ENCODE measurements at places on chromosomes 3 and 15. TPM values are rescaled to one million over a fixed set of nuclear protein-coding genes. Genes with fewer than 3 reads are reported as not detected.
A peak's percentile ranks its signal among the peaks of the same experiment; 100 is the strongest.

DNA sequence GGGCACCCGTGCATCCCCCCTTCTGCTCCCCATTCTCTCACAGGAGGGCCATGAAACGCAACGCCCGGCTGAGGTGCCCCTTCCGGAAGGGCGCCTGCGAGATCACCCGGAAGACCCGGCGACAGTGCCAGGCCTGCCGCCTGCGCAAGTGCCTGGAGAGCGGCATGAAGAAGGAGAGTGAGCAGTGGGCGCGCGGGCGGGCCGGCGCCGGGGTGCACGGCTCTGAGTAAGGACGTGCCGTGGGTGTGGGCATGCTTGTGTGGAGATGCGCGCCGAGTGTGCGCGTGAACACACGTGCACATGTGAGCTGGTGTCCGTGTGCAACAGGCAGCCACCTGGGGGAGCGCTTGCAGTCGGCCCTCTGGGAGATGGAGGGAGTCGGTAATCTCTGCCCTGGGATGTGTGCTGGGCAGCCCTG lies 28.1 kb downstream of the NR1I2 start:
- no peak for DNase-seq

- no peak for DNase-seq
Observed at GRCh38 chr15:70099967-70100473, 2.3 kb upstream of the TLE3 start.

DNA sequence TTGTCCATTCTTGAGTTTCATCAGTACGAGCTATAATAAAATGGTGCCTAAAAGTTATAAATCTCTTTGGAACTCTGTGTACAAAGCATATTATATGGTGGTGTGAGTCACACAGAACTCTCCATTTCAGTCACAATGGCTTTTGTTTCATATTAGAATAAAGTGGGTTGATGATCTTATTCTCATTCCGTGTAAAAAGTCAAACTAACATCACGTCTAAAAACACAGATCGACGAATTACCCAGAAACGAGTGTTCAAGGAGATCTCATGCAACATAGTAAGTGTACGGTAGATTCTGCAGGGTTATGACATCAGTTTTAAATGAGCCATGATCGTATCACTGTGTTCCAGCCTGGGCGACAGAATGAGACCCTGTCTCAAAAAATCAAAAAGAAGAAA lies 122.4 kb downstream of the FOXP1 start:
- no peak for DNase-seq

GRCh38 chr15:85003593-85004312 lies 22.1 kb downstream of the PDE8A start:
- no peak for DNase-seq

- peak; percentile 94 for DNase-seq
Observed at GRCh38 chr15:77024273-77025082, 29.6 kb downstream of the PSTPIP1 start.

DNA sequence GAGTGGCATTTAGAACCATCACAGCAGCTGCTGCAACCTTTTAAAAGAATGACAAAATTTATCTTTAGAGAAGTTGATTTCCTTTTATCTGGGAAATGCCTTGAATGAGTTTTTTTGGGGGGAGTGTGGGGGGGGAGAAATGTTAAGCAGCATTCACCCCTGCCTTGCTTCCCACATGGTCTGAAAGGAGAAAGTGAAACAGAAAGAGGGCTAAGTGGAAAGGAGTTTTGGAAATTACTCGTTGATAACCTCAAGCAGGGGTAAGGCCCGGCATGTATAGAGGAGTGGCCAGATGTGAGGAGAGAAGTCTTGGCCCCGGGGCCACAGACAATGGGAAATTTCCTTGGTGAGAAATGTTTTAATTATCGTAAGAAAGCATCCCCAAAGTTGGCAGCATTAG lies 23.5 kb downstream of the B3GALNT1 start:
- no peak for DNase-seq

DNA sequence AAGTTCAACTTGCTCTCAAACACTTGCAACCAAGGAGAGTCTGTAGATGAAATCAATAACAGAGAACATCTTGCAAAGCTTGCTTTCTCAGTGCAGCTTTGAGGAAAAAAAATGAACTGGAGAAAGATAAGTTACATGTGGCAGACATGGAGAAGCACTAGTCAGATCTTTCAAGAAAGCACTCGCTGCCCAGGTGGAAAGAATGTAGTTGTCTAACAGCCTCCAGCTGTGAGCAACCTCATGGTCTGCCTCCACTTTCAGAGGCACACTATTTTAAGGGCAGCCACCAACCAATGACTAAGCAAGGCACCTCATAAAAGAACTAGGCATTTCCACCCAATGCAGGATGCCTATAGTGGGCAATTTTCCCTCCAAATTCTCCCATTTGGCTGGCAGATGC lies 125.4 kb upstream of the CPNE4 start:
- no peak for DNase-seq

- no peak for DNase-seq
Observed at GRCh38 chr3:141336672-141337522, 31.4 kb upstream of the ZBTB38 start.

DNA sequence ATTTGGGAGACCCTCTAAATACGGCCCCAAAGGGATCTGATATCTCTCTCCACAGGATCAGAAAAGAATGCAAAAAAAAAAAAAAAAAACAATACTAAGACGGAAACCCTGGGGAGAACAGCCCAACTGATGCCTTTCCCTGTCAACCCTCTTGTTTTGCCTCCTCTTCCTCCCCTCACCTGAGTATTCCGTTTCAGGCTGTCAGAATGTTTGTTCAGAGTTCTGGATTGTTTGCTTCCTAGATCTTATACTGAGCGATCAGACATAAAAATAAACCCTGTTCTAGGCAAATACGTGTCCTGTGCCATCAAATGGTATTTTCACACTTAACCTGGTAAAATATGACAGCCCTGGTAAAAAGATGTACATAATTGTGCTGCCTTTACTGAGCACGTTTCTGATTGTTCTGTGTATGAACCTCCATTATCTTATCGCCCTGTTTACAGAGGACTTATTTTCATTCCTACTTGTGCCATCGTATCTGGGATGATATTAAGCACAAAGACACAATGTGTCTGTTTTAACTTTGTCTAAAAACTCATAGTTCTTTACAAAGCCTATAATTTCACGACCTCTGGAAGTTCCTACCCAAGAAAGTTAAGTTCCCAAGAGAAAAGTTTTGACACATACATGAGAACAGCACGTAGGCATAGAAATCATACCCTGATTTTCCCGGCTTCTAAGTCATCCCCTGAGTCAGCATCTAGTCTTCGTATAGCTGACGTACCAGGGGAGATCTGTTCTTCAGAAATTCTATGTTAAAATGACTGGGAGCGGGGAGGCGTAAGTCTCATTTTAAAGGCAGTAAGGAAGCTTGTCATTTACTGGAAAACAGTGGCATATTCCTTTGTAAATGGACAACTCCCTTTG lies 856 bp downstream of the ZBTB38 start:
- no peak for DNase-seq

DNA sequence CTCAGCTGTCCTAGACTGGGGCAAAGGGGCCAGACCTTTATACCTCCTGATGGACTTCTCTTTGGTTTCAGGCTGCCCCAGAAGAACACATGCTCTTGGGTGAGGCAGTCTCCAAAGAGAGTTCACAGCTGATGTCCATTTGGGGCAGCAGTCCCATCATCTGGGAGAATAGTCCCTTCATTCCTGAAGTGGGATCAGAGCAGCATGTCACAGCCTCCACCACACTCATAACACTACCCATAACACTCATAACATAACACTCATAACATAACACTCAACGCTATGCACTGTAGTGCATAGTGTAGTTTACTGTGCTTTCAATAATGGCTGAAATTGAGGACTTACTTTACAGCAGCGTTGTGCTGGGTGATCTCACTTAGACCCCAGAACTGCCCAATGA lies 36.7 kb upstream of the PLCL2 start:
- no peak for DNase-seq

DNA sequence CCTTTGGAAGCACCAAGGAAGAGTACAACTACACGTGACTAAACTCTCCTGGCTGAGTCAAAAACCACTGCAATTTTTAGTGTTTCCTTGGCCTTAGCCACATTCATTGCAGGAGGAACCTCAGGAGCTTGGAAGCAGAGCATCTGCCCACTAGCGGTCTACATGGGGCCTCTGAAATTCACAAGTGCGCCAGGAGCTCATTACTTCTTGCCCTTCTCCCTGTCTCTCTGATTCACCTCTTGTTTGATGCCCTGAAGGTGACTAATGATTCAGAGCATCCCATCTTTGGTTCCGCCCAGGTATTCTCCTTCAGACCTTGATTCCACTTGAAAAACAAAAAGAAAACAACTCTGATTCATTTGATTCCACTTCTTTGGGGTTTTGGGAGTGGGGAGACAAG lies 201.1 kb upstream of the LPP start:
- DNase-seq: peak; percentile 50

DNA sequence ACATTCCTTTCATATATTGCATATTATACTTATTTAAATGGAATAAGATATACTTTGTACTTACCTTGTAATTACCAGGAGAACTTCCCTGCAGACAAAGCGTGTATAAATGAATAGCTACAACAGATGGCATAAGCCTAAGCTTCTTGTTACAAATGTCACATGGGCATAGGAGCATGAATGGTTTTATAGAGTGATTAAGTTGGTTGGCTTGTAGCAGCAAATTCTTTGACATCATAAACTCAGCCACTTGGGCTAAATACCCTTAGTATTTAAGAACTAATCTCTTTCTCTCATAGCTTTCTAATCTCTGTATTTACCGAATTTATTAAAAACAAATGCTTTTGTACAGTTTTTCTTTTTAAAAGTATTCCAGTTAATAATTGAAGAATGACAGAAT lies at the start of gene UBAP1L:
UBAP1L (minus strand) TSS at position 115 of the 400 bp plus-strand sequence. CDS start 8,985 bp downstream, outside the sequence.
- no peak for DNase-seq

- DNase-seq: no peak
Observed at GRCh38 chr3:56952061-56952460, 108.4 kb upstream of the SPATA12 start.

DNA sequence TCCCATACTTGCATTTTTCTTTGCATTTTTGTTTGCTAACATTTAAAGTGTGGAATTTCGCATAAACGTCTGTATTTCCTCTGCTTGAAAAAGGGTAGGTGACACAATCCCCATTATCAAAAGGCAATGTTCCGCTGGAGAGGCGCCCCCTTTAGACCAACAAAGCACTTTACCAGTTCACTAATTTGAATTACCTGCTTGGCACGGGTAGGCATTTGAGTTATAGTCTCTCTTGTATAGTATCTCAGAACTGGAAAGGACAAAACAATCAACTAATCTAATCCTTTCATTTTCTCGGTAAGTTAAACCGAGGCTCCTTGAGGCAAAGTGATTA lies 775 bp upstream of the CCDC39 start:
- peak; percentile 84 for DNase-seq

DNA sequence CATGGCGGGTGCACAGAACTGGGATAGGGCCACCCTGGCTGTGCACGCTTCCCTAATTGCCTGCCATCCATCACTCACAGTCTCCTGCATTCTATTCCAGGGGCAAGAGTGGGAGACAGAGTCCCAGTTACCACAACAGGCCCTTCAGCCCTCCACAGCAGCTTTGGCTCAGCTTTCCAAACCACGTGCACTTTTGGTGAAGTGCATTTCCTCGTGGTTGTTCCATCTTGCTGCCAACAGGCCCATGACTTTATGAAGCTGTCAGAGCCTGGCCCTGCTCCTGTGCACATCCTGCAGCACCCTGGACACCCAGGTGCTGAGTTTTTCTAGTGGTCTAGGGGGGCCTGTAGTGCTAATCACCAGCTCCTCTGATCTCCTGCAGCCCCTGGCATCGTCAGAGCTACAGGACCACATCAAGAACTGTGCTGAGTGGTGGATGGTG lies 110.2 kb downstream of the ADCY5 start:
- DNase-seq: no peak

DNA sequence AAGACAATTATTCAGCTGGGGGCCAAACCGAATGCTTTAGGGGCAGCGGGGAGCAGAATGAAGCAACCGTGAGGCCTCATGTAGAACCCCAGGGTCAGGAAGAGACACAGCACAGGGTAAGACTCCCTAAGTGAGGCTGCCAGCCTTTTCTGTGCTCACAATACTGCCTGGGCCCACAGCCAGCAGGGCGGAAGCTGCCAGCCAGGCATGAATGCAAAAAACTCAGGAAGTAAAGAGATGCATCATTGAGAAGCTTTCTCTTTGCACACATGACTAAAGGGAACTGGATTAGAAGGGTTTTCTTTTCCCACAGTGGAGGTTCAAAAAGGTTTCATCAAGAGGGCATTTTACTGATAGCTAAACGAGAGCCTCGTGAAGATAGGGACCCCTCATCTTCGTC lies 33.3 kb downstream of the CA12 start:
- no peak for DNase-seq

Gene CD96
- not detected for total RNA-seq

Gene LRRC31
- not detected for total RNA-seq

Gene CCDC54
- not detected for total RNA-seq

Gene SUCNR1
- total RNA-seq: not detected

Gene GOLGA8S
- 0.09 TPM for total RNA-seq

Gene ULK4
- 11.6 TPM for total RNA-seq

Gene TOP2B
- total RNA-seq: 182 TPM

Gene PGBD4
- 1.2 TPM for total RNA-seq

Gene OR5H6
- total RNA-seq: not detected

Gene SCN5A
- total RNA-seq: 4.8 TPM
